Left renal pelvis (tissue), 4 donors: ENCODE measurements at places on chromosomes 4 and X. TPM values are rescaled to one million over a fixed set of nuclear protein-coding genes. Genes with fewer than 3 reads are reported as not detected.

The RBM46 gene
- 0.05 TPM for polyA plus RNA-seq

- DNase-seq = no peak
These were observed 1.5 kb upstream of the NWD2 start for GRCh38 chr4:37243051-37243450.

DNA sequence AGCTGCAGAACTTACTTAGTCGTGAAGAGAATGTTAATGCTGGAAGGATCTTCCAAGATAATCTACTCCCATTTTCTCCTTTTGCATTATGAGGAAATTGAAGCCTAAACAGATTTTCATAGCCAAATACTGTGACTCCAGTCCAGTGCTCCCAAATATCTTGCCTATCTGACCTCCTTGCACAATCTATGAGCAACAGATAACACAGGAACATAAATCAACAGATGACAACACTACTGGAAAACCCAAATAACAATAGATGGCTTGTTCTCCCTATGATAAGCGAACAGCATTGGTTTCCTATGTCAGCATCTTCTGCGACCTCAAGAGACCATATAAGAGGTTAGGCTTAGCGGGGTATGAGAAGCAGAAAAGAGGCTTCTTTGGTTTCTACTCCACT is 88.0 kb downstream of the CORIN start:
- DNase-seq = no peak

DNA sequence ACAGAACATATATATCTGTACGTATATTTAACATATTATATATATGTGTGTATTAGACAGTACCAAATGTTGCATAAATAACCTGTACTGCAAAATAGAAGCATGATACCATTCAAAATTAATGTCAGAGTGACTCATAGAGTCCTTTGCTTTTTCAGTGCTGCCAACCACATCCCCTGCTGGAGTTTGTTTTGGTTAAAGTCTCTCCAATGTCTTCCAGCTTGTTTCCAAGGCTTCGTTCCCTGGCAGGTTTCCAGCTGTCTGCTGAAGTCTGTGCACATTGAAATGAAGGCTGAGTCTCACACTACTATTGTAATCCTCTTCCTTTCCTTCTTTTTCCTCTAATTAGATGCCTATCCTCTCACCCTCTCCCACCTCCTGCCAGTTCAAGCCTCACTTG is 14.9 kb downstream of the NRK start:
- no peak for DNase-seq

DNA sequence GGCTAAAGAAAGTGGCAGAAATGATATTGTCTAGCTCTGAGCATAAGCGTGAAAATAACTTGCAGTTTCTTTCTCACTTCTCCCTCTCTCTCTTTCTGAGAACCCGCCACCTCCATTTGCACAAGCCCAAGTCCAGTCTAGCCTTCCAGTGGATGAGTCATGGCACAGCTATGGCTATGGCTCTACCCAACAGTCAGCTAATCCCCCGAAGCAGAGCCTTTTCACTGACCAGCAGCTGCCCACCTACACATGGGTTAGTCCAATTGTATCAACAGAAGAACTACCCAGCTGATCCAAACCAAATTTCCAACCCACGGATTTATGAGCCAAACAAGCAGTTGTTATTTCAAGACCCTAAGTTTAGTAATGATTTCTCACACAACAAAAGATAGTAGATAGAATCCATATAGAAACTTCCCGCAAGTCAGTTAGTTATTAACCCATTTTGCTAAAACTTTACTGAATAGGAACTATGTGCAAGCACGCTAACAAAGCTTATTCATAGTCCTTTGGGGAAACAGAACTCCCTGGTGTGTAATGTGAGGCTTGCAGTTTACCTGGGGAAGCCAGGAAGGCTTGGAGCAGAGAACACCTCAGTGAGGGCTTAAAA is 282.3 kb downstream of the INPP4B start:
- DNase-seq = no peak

The TNMD gene
- 4.5 TPM for polyA plus RNA-seq

GRCh38 chrX:18041656-18042055 is 179.0 kb downstream of the BEND2 start:
- no peak for DNase-seq

DNA sequence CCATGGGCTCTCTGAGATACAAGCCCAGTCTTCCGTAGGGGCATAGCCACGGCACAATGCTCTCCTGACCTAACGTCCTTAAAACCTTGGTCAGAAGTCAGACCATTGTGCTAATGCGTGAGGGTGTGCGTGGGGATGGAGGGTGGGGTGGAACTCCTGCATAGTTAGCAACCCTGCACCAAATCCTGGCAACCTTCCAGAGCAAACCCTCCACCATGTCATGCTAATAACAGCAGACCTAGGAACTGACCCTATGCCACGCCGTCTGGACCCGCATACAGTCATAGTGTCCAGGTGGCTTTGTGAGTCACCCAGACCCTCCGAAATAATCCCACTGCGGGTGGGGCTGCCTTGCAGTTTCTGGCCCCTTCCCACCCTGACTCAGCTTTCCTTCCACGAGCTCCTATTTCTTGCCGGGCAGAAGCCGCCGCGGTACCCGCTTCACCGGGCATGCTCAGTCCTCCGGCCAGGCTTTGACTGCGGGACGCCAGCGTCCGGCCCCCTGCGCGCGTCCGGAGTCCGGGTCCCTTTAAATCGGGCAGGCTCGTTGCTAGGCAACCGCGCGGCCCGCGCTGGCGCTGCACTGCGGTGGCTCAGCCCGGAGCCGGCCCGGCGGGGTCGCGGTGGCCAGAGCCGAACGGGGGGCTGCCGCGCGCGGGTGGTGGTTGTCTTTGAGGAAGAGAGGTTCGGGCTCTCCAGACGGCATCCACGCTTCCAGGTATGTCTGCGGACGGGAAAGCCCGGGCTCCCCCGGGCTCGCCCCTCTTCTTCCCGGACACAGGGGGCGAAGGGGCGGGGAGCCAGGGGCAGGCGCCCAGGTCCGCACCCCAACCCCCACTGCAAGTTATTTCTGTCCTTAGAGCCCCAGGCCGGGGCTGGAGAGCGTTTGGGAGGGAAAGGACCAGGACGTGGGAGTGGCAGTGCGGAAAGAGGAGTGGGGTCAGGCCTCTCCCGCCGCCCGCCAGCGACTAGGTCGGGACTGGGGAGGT is at the start of gene CCDC160:
TSS of gene CCDC160 (plus strand) at position 557 of the 989 bp plus-strand sequence. CDS start 7,619 bp downstream, outside the sequence.
- peak; percentile 39 for DNase-seq

The RASGEF1B gene
- polyA plus RNA-seq = 12.1 TPM

The NPY2R gene
- 0.05 TPM for polyA plus RNA-seq

GRCh38 chr4:101252721-101253120 is 94.6 kb downstream of the PPP3CA start:
- no peak for DNase-seq

DNA sequence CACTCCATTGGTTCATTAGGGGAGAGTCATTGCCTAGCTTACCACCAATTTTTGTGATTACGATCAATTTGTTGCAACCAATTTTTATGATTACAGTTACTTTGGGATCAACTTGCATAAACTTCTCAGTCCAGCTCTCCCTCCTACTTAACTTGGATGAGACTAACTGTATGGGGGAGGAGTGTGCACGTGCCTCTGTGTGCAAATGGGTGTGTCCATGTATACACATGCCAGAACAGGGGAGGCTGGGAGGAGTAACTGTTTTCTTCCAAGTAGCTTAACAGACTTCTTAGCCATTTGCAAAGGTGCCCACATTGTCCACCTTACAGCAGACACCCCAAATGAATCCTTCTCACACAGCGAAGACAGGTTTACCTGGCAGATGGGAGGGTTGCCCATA is 117.7 kb upstream of the VCX3B start:
- no peak for DNase-seq

- no peak for DNase-seq
These were observed 14.4 kb downstream of the ANXA3 start for GRCh38 chr4:78565971-78566372.

GRCh38 chr4:48403779-48404178 is 62.5 kb downstream of the SLAIN2 start:
- no peak for DNase-seq

DNA sequence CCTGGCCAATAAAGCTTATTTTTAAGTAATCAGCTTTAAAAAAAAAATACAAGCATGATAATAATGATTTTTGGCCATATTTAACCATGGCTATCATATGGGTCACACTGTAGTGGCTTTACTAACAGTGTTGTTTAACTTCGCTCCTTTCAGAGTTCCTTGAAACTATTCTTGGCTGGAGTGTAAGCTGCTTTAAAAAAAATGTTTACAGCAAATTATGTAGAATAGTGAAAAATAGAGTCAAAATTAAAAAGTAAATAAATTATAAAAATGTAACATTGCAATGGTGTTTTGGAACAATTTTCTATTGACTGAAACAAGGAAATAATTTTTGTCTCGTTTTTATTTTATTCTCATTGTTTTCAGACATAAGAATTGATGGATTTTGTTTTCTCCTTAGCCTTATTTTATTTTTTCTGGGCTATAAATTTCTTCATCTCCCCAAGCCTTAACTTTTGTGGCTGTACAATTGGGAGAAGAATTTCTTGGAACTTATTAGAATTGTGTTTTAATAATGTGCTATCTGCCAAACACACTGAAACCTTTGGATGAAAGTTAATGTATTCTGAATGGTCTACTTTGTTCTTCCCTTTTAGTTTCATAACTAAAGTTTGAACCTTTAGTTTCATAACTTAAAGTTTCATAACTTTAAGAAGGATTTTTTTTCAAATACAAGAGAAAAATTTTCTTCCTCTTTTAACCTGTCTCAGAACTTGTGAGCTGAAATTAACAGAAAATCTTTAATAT is 182.0 kb downstream of the ARHGAP24 start:
- DNase-seq = no peak

The VEGFD gene
- 0.95 TPM for polyA plus RNA-seq

GRCh38 chr4:95092766-95093165 is 335.0 kb downstream of the BMPR1B start:
- no peak for DNase-seq

The CYLC1 gene
- not detected for polyA plus RNA-seq

The NR0B1 gene
- polyA plus RNA-seq = not detected

The FGF13 gene
- polyA plus RNA-seq = 28.1 TPM

The GLRA3 gene
- 0.05 TPM for polyA plus RNA-seq

The RAB39B gene
- polyA plus RNA-seq = 3.6 TPM

The ETDB gene
- polyA plus RNA-seq = not detected

The PIGA gene
- 19.4 TPM for polyA plus RNA-seq

The GABRQ gene
- polyA plus RNA-seq = 3.3 TPM

The GAGE12E gene
- polyA plus RNA-seq = not detected

DNA sequence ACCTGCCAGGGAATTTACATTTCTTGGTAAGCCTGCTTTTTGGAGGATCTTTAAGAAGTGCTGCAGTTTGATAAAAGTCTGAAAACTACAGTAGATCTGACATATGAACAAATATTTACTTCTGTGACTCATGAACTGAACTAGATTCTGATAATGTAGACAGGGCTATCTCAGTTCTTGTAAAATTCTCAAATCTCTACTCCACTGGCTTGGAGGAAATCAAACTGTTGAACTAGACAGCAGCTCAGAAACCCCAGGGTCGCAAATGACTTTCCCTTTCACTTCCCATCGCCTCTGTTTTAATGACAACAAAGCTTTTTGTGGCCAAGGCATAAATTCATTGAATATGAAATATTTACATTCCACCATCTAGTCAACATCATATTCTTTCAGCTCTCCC is 15.4 kb upstream of the OCIAD1 start:
- no peak for DNase-seq

- DNase-seq = no peak
These were observed 21.0 kb upstream of the ANXA10 start for GRCh38 chr4:168071304-168071703.

The STARD8 gene
- polyA plus RNA-seq = 17.9 TPM

The HTN1 gene
- polyA plus RNA-seq = not detected

The PLK4 gene
- polyA plus RNA-seq = 19.7 TPM

DNA sequence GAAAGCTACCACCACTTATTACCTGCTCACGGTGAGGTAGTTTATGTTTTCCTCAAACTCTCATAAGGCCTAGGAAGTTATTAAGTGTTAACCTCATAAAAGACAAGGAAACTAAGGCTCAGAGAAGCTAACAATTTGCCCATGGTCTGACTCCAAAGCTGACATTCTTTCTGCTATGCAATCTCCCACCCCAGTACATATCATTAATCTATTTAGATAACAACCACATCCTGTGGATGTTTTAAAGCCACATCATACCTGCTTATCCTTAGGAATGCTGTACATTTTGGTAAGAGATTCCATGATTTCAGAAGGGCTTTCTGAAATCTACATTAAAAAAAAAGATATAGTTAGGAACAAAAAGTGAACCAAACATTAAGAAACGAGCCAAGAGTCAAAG is 55.4 kb downstream of the HUWE1 start:
- DNase-seq = no peak

DNA sequence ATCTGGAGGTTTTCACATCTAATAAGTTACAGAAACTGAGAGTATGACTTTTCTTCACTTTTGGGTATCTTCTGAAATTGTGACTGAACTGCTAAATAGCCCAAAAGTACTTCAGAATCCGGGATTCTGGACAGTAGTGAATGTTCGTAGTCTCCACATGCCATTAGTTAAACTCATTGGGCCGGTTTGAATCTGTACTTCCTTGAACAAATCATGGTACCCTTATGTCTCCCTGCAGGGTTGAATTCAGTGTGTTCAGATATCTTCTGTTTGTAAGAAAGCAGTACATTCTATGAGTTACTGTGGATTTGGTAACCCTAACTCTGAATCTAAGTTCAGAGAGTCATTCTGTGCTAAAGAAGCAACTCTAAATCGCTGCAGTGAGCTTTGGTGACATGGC is 33.6 kb downstream of the FAM193A start:
- no peak for DNase-seq

DNA sequence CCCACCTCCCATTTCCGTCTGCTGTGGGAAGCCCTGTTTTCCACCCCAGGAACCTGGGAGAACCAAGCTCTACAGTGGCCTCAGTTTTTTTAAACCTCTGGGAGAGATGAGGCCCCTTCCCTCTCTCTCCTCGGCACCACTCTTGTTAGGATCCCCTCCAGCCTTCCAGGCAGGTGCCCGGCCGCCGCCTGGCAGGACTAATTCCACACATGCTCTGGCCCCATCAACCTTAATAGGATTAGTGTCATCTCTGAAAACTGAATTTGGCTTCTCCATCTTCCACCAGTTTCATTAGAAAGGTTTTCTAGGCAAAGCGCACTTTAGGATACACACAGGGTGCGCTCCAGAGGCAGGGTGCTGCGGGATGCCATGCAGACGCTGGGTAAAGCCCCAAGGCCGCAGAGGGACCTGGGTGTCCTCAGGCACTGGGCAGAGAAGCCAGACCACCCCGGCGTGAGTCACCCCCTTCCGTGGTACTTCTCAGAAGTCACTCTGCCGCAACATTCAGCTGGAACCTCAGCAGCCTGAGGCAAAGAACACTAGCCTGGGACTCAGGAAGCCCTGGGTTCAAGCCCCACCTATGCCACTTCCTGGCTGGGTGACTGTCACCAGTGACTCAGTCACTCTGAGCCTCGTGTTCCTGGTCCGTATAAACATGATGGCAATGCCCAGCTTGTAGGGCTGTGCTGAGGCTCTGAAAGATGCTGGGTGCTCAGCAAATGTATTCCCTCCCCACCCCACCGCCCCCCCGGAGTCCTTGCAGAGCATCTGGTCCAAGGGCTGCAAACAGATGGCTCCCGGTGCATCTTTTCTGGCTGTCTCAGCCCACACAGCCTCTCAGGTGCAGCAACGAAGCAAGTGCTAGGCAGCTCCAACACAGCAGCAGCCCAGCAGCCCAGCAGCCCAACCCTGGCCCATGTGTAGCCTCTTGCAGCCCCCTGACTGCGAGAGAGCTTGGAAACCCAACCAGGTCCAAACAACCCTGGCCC is 29.1 kb downstream of the PPP2R2C start:
- DNase-seq = no peak

The DUSP9 gene
- 2.7 TPM for polyA plus RNA-seq

The TMEM271 gene
- polyA plus RNA-seq = not detected

GRCh38 chr4:153538487-153539357 is 72.6 kb downstream of the TMEM131L start:
- no peak for DNase-seq
